Tibial nerve (tissue), 4 donors: ENCODE measurements at places on chromosomes 16 and 17.

DNA sequence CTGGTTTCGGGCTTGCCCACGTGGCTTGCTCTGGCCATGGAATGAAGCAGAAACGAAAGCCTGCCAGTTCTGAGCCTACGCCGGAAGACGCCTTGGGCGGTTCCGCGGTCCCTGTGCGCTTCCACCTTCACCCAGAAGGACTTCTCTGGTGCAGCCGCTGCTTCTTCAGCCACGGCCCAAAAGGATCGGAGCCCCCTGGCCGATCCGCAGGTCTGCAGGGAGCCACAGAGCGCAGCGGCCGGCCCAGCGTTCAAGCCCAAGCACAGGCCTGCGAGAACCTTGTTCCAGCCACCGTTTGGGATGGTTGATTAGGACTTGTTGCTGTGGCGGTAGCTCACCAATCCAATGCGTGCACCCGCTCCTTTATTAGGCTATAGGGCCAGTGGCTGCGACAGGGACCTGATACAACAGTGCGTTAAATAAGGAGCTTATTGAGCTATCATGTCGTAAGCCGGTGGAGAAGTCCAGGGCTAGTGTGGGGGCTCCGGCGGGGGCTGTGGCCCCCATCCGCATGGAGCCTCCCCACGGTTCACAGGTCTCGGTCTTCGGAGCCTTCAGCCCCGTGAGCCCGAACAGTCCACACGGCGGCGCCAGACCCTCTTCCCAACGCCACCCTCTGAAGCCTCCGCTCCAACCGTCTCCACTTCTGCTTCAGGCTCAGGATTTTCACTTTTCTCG is 10.2 kb upstream of the MPP2 start:
- peak overlapping the region; percentile 43 for H3K4me3 ChIP-seq
- DNase-seq, result peak; percentile 36
- no peak overlapping the region for H3K27ac ChIP-seq

- H3K27ac ChIP-seq, result peak within 1 kb of the TSS; percentile 93
- H3K4me3 ChIP-seq, result peak within 1 kb of the TSS; percentile 99
- peak; percentile 99 for DNase-seq
- peaks cover 54% of the 10 kb centered on the region for H3K4me1 ChIP-seq
- H3K27me3 ChIP-seq, result no peaks in the 10 kb centered on the region
- no peaks in the 10 kb centered on the region for H3K36me3 ChIP-seq
Observed at GRCh38 chr16:31873556-31874365, at the start of gene ZNF267. TSS of gene ZNF267 (plus strand) at chr16:31873807. CDS start at chr16:31873967, 160 bp downstream.

DNA sequence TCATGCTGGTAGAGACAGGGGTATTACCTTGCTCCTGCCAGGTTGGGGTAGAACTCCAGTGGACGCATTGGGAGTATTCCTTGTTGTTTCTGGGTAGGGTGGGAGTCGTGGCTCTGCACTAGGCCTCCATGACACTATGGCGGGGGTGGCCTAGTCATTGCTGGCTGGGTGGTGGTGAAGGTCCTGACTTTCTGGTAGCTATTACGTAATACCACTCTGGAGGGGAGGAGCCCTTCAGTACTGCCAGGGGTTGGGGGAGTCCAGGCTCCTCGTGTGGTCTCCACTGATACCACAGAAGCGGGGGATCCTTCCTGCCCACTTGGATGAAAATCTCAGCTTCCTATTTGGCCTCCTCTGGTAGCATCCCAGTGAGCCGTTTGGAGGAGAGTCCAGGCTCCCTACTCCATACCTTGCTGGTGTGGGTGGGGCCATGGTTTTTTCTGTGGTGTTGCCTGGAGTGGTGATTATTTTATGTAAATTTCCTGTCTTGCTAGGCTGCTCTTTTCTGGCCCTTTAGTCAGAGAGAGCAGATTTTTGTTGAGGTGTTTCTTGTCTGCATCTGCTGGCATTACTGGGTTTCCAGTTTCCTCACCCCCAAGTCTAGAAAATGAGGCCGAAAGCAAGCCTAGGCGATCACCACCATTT is 65.8 kb upstream of the GNG13 start:
- no peak overlapping the region for H3K4me3 ChIP-seq
- H3K36me3 ChIP-seq, result peaks cover 4% of the 10 kb centered on the region
- H3K4me1 ChIP-seq, result no peaks in the 10 kb centered on the region
- no peak for DNase-seq

- no peaks in the 10 kb centered on the region for H3K27me3 ChIP-seq
- H3K36me3 ChIP-seq, result no peaks in the 10 kb centered on the region
- H3K4me3 ChIP-seq, result no peak overlapping the region
- no peaks in the 10 kb centered on the region for H3K4me1 ChIP-seq
- no peak for DNase-seq
- no peak overlapping the region for H3K27ac ChIP-seq
Observed at GRCh38 chr16:3241761-3242160, 6.8 kb upstream of the ZNF200 start.

DNA sequence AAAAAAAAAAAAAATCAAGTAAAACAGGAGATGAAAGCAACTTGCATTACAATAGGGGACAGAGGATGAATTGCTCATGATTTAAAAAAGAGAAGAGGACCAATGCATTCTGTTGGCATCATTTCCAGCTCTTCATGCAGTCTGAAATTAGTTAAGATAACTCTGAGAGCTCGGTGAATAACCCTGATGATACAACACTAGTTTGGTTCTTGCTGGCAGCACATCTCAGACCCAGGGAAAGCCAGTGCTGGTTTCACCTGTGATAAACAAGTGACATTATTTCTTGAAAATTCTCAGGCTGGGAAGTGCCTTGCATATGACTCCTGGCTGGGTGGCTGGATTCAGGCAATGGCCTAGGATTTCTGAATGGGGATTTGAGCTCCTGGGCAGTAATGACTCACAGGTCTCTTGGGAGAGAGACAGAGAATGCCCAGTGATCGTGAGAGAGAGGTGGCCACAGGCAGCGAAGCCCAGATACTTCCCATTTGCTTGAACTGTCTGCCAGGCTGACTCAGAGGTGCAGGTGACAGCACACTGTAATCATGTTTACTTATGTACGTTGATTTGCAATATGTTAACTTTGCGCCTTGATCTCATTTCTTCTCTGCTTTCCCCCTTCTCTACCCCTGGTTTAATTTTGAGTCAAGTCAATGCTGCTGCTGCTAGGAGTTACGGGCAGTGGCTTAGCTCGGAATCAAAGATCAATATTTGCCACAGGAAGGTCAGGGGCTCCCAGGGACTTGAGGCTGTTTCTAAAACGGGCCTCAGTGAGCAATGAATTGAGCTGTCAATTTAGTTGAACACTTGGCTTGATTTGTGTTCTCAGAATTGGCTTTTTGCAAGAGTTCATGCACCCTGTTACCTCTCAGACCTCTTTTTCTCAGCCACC is 27.1 kb downstream of the ARSG start:
- H3K4me3 ChIP-seq, result no peak overlapping the region
- no peaks in the 10 kb centered on the region for H3K4me1 ChIP-seq
- no peaks in the 10 kb centered on the region for H3K36me3 ChIP-seq
- H3K27ac ChIP-seq, result no peak overlapping the region

DNA sequence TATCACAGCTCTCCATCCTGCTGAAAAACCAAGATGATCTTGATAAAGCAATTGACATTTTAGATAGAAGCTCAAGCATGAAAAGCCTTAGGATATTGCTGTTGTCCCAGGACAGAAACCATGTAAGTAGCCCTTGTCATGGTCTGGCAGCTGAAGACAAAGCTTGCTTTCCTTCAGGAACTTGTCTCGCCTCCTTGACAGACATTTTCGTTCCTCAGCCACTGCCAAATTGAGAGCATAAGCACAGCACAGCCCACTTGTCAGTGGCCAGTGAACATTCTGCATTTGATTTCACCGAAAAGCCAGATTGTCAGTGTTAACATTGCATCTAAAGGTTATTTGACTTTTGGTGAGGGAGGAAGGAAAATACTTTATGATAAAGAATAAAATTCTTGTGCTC is 35.6 kb downstream of the MAP3K3 start:
- no peak for DNase-seq
- no peak overlapping the region for H3K27ac ChIP-seq
- H3K4me3 ChIP-seq, result no peak overlapping the region
- no peaks in the 10 kb centered on the region for H3K27me3 ChIP-seq

- DNase-seq, result no peak
- H3K4me3 ChIP-seq, result no peak overlapping the region
- peaks cover 48% of the 10 kb centered on the region for H3K27me3 ChIP-seq
- no peaks in the 10 kb centered on the region for H3K36me3 ChIP-seq
- no peak overlapping the region for H3K27ac ChIP-seq
Observed at GRCh38 chr16:1022466-1022865, 40.9 kb downstream of the SOX8 start.

GRCh38 chr17:46158323-46159296 is 34.6 kb downstream of the KANSL1 start:
- no peaks in the 10 kb centered on the region for H3K36me3 ChIP-seq
- H3K4me3 ChIP-seq, result no peak overlapping the region
- no peak for DNase-seq
- H3K4me1 ChIP-seq, result peaks cover 92% of the 10 kb centered on the region

- peak within 1 kb of the TSS; percentile 54 for H3K4me3 ChIP-seq
- H3K27ac ChIP-seq, result no peak within 1 kb of the TSS
- H3K4me1 ChIP-seq, result peaks cover 16% of the 10 kb centered on the region
Observed at GRCh38 chr17:74972107-74972972, at the start of gene HID1. TSS of gene HID1 (minus strand) at chr17:74972759. CDS start at chr17:74972656, 103 bp downstream.

DNA sequence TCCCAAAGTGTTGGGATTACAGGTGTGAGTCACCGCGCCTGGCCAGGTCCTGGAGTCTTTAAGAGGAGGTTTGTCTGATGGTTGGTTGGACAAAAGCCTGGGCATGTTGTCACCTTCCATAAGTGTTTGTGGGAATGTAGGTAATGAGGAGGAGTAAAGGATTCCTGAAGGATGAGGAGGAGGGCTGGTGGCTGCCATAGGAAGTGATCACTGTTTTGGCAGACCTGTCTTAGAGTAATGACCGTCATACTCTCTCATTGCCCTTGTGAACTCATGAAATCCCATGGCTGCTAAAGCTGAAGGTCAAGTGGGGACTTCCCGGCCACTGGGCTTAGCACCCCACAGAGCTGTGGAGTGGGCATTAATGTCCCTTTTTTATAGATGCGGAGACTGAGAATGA is 40.5 kb downstream of the TENT4B start:
- H3K36me3 ChIP-seq, result no peaks in the 10 kb centered on the region
- DNase-seq, result no peak
- H3K4me3 ChIP-seq, result no peak overlapping the region
- H3K4me1 ChIP-seq, result peaks cover 16% of the 10 kb centered on the region
- no peaks in the 10 kb centered on the region for H3K27me3 ChIP-seq
- no peak overlapping the region for H3K27ac ChIP-seq

DNA sequence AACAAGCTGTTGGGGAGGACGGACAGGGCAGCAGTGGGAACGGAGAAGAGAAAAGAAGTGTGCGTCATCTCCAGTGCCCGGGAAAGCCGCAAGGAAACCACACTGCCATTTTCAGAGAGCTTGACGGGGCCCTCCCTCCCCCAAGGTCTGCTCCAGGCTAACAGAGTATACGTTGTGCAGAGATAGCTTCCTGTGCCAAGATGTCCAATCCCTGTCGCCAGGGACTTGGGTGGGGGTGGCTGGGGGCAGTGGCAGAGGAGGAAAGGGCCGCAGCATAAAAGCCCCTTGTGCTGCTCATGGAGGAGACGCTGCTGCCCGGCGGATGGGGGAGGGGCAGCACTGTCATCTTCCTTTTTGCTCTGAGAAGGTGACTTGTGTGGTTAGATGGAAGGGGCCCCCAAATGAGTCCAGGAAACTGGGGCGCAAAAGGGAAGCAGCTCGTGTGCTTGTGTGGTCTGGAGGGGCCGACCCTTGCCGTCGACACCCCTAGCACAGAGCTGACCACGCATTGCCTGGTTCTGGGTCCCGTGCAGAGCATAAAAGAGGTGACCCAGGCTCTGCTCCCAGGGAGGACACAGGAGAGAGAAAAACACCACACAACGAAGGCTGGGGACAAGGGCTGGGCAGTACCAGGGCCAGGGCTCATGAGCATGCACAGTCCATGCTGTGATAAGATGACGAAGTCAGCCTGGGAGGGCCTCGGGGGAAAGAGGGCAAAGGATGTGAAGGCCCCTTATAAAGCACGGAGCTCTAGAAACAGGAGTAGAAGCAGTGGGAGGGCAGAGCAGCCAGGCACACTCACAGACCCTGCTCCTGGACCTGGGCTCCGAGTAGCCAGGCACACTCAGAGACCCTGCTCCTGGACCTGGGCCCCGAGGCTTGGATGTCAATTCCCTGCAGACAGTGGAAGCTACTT is 372.7 kb downstream of the SLC39A11 start:
- H3K27me3 ChIP-seq, result no peaks in the 10 kb centered on the region
- no peaks in the 10 kb centered on the region for H3K36me3 ChIP-seq
- H3K4me1 ChIP-seq, result peaks cover 10% of the 10 kb centered on the region
- DNase-seq, result no peak
- no peak overlapping the region for H3K4me3 ChIP-seq

DNA sequence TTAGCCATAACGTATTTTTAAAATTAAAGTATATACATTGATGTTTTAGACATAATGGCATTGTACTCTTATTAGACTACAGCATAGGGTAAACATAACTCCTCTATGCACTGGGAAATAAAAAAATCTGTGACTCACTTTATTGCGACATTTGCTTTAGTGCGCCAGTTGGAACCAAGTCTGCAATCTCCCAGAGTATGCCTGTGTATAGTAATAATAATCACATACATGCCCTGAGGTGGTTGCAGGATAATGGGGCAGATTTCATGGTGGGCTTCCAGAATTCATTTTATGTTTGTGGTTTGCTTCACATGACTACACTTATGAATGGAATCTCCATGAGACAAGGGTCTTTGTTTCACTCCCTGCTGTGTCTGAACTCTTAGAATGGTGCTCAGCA is 66.9 kb upstream of the N4BP1 start:
- no peaks in the 10 kb centered on the region for H3K27me3 ChIP-seq
- no peak for DNase-seq
- no peaks in the 10 kb centered on the region for H3K4me1 ChIP-seq
- H3K27ac ChIP-seq, result no peak overlapping the region
- H3K36me3 ChIP-seq, result no peaks in the 10 kb centered on the region
- H3K4me3 ChIP-seq, result no peak overlapping the region

DNA sequence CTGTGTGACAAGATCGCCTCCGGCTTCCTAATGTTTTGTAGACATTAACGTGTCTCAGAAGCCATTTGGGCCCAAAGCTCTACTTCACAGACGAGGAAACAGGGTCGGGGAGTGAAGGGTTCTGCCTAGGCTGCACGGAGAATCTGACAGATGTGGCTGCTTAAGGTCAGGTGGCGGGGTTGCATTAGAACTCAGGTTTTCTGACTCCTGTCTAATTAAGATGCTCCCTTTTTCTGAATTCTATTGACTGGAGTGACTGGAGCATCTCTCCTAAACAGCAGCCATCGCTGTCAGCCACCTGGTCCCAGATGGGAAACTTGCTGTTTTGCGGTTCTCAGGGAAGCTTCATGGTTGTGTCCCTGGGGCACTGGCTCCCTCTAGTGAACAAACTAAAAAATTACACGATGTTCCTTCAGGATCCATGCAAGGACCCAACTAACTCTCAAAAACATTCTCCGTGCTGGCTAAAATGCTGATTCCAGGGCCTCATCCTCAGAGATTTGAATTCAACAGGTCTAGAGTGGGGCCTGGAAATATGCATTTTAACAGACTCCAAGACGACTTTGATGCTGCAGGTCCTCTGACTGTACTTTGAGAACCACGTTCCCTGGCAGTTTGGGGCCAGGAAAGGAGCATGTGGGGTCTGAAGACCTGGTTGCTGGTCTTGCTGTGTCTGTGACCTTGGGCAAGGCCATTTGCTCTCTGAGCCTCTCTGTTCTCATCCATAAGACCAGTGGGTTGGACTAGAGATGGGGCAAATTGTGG is 117.4 kb downstream of the IRF8 start:
- peak; percentile 37 for DNase-seq
- no peaks in the 10 kb centered on the region for H3K36me3 ChIP-seq
- peaks cover 8% of the 10 kb centered on the region for H3K27me3 ChIP-seq
- no peak overlapping the region for H3K27ac ChIP-seq

GRCh38 chr17:48589060-48589830 is 796 bp downstream of the HOXB3 start:
- H3K27me3 ChIP-seq, result no peaks in the 10 kb centered on the region
- H3K27ac ChIP-seq, result no peak overlapping the region
- H3K36me3 ChIP-seq, result no peaks in the 10 kb centered on the region
- H3K4me1 ChIP-seq, result peaks cover 11% of the 10 kb centered on the region
- no peak for DNase-seq
